Esophagus mucosa (tissue), 1 donor: ENCODE measurements at places on chromosomes 3 and 15. TPM values are rescaled to one million over a fixed set of nuclear protein-coding genes. Genes with fewer than 3 reads are reported as not detected.
A peak's percentile ranks its signal among the peaks of the same experiment; 100 is the strongest.

The FGF7 gene
- total RNA-seq: 2.0 TPM

The FGD5 gene
- total RNA-seq: 2.5 TPM

The TRAIP gene
- 5.5 TPM for total RNA-seq

The MNS1 gene
- 2.4 TPM for total RNA-seq

The EIF5A2 gene
- 2.4 TPM for total RNA-seq

The HRH1 gene
- 4.2 TPM for total RNA-seq

The EHHADH gene
- total RNA-seq: 10.6 TPM

The SSUH2 gene
- 0.36 TPM for total RNA-seq

The GOLGA8G gene
- total RNA-seq: not detected

The GRAMD2A gene
- 4.0 TPM for total RNA-seq

The SCN5A gene
- total RNA-seq: not detected

The CLSTN2 gene
- 1.5 TPM for total RNA-seq

The GOLGA6A gene
- 0.08 TPM for total RNA-seq

The SCG5 gene
- 0.80 TPM for total RNA-seq

GRCh38 chr3:78497767-78498166 is 1270.0 kb downstream of the ROBO1 start:
- peak; percentile 59 for ATAC-seq

- ATAC-seq: no peak
These were observed 11.5 kb downstream of the CSK start for GRCh38 chr15:74793135-74794028.

DNA sequence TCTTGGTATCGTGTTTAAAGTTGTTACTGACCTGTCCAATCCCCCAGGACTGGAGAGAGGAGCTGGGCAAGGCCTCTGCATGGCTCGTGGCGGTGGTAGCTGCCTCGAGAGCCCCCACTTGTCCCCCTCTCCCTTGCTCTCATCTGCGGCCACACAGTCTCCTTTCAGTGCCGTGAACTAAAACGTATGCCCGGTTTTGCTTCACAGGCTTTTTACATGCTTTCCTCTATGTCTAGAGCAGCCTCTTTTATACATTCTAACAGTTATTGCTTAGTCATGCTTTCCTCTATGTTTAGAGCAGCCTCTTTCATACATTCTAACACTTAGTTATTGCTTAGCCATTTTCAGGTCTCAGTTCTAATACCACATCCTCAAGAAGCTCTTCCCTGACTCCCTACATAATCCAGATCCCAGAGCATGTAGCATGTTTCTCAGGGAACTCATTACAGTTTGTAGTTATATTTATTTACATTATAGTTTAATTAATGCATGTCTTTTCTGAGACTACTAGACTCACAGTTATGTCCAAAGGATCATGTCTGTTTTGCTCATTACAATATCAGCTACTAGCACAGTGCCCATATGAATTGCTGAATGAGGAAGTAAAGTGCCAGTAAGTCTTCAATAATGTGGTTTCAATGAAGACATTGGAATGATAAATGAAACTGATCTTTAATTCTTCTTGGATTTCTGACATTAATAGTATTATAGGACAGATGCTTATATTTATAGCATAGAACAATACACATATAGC is 66.5 kb upstream of the TBL1XR1 start:
- no peak for ATAC-seq

- no peak for ATAC-seq
These were observed 444.7 kb downstream of the MAGI1 start for GRCh38 chr3:65593780-65594752.

DNA sequence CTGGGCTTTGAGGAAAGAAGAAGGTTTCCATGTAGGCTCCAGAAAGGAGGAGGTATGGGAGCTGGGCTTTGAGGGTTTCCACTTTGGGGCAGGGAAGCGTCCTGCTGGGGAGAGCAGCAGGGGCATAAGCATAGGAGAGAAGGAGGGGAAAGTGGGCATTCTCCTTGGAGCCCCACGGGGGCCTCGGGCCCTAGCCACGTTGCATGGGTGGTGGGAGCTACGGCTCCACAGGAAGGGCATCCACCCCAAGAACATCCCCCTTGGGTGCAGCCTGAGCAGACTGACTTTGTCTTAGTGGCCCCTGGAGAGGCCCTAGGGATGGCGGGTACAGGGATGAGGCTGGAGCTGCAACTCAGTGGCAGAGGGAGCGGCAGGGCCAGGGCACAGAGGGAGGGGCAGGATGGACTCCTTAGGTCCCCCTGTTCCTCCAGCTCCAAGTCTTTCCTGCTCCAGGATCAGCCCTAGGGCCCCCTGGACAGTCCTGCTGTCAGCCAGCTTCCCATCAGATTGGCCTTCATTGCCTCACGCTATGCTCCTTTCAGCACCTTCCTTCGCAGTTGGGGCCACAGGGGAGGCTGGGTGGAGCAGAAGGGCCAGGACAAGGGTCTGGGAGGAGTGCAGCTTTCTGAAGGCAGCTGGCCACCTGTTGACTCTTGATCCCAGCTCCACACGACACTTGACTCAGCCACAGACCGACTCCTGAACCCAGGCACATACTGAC is 22.9 kb downstream of the PRR20G start:
- no peak for ATAC-seq

GRCh38 chr3:65888196-65888595 is 150.5 kb downstream of the MAGI1 start:
- ATAC-seq: no peak

DNA sequence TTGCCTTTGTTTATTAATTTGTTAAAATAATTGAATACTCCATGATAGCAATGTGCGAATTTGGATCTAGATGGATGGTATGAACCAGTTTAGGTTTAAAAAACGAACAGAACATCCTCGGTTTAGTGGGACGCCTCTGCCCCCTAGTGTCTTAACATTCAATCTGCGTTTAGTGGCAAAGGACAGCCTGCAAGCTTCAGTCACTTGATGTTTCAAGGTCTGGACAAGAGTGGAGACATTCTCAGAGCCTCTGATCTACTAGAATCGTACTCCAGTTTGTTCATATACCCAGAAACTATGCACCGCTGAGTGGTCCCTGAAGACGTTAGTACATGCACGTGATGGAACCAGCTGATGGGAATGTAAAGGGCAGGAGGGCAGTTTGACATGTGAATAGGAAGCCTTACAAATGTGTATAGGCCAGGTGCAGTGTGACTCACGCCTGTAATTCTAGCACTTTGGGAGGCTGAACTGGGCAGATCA is 17.8 kb upstream of the ATP13A4 start:
- peak; percentile 84 for ATAC-seq

DNA sequence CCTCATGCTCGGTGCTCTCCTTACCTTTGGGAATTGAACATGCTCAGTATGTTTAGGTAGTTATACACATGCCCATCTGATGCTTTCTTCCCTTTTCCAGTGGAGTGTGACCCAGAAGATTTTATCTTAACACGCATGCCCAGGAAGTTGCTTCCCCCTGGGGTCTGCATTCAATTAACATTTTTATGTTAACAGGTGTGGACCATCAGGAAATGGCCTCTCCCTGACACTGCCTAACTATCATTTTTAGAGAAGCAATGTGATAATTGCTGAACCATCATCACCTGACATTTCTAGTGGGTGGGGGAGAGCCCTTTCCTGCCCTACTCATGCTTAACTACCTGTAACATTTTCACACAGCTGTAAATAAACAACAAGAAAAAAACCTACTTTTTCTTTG is 55.1 kb upstream of the TGFBR2 start:
- no peak for ATAC-seq

DNA sequence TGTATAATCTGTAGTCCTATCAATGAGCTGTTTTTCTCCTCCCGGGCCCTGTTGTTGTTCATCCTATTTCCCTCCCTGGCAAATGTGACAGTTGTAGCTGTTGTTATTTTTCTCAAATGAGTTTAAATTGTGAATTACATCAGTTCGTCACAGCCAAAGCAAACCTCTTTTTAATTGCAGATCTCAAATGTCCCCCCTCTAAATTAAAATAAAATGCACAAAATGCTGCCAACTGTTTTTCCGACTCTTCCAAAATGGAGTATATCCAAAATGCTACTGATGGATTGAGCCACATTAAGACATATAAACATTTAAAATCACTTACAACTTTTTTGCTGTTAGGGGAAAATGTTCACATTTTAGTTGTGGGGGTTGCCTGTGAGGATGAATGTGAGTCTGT is 29.8 kb upstream of the SUCLG2 start:
- ATAC-seq: no peak

DNA sequence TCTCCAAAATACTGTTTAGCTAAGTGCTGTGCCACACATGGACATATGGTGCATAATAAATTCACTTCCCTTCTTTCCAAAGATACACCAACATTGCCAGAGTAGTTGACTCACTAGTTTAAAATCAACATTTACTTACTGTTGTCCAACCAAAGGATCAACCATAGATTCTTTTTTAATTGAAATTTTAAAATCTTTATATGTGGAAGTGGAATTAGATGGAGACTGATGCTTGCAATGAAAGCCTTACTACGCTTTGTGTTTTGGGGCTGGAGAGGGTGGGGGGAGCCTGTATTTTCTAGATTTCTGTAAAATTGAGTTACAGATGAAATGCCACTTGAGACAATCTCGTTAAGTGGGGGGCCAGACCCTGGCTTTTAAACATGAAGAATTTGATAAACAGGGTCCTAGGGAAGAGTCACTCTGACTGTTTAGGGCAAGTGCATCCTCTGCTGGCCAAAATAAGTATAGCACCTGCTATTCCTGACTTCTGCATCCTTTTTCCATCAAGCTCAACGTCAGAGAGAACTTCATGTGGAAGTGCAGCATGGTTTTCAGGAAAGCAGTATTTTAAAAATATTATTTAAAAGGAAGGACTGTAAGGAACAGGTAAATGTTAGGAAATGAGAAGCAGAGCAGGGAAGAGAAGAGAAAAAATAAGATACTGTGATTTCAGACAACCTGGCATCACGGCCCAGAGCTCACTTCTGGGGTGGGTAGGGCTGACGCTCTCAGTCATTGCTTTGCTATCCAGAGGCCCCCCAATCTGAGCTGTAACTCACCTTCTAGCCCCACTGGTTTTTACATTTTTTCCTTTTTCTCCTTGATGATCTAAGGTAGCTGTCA is 76.7 kb downstream of the BOC start:
- ATAC-seq: peak; percentile 65

DNA sequence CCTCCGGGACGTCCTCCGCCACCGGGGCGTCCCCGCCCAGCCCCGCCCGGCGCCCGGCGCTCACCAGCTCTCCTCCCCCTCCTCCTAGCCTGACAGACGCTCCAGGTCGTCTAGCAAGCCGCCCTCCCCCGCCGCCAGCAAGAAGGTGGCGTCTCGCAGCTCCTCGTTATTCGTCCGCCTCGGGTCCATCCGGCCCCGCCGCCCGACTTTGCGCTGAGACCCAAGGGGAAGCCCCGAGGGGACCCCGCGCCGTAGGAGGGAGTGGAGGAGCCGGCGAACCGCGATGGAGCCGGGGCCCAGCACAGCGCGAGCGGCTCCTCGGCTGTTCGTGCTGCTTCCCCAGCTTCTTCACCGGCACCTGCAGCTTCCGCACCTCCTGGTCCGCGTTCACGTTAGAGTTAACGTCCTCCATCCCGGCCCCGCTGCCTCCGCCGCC is 26.3 kb upstream of the MTHFS start:
- peak; percentile 76 for ATAC-seq

- no peak for ATAC-seq
These were observed 194.1 kb upstream of the ARHGEF26 start for GRCh38 chr3:153927107-153927506.

DNA sequence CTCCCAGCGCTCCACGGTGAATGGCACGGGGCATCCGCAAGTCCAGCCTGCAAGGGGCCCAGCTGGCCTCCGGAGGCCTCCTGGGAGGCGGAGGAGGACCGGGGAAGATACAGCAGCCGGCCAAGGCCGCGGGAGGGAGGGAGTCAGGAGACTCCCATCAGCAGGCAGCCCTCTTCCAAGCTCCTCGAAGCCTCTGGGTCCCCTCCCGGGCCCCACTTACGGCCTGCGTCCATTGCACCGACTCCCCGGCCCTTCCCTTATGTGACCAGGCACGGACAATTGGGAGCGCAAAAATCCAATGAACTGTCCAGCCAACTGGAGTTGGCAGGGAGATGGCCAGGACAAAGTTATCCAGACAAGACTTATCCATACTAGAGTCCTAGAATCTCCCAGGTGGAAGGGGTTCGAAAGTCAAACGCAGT is 668 bp downstream of the MFGE8 start:
- no peak for ATAC-seq

DNA sequence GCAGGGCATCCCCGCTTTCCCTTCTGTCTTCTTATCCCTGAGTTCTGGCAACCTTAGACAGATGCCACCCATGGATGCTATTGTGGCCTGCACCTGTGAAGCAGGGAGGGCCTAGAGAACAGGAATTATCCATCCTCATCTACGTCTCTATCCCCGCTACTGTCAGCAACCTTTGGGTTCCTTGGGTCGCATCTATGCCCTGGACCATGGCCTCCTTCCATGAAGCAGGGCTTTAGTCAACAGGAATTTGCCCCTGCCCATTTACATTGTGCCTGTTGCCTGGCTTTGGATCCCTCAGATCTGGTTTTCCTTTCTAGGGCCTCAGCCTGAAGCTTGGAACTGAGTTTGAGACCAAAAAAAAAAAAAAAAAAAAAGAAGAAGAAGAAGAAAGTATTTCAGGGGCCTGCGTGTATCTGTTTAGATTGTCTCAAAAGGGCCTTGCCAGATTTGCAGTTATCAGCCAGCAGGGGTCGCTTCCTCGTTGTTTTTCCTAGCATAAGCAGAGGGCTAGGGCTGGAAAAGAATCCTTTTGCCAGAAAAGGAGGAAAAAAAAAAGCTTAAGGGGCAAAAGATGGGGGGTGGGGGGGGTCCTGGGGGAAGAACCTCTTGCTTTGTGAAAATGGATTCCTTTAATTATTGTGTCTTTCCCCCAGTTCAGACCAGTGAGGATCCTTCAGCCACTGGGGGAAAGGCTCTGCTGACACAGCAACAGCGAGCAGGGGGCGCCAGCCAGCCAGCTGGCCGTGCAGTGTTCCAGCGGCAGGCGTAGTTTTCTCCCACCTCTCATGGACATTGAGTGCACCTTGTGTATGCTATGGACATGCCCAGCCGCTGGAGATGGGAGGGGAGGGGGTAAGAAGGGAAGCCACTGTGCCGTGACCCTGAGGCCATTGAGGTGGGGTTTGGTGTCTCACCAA is 65.7 kb upstream of the ALDH1L1 start:
- ATAC-seq: no peak

GRCh38 chr3:35680866-35681650 is 41.7 kb downstream of the ARPP21 start:
- ATAC-seq: no peak
